ENCODE measurements at places on chromosomes 6 and 20. TPM values are rescaled to one million over a fixed set of nuclear protein-coding genes. Genes with fewer than 3 reads are reported as not detected.

OPRL1 gene
- 2.3 TPM for total RNA-seq

RSPH9 gene
- total RNA-seq = 0.94 TPM

PRDM13 gene
- total RNA-seq = not detected

IP6K3 gene
- total RNA-seq = not detected

RGS19 gene
- total RNA-seq = 11.7 TPM

UBE2C gene
- 1.6 TPM for total RNA-seq

TRIM10 gene
- total RNA-seq = not detected

PSORS1C2 gene
- not detected for total RNA-seq

TGM3 gene
- not detected for total RNA-seq
